ENCODE measurements at places on chromosomes 5 and 9. TPM values are rescaled to one million over a fixed set of nuclear protein-coding genes. Genes with fewer than 3 reads are reported as not detected.

FBP1 gene
- total RNA-seq = 50.5 TPM

FBLL1 gene
- total RNA-seq = 0.23 TPM

C9orf85 gene
- total RNA-seq = 11.5 TPM

SNCAIP gene
- total RNA-seq = 2.4 TPM

SPEF2 gene
- total RNA-seq = 11.5 TPM

KCTD16 gene
- 0.35 TPM for total RNA-seq

DNA sequence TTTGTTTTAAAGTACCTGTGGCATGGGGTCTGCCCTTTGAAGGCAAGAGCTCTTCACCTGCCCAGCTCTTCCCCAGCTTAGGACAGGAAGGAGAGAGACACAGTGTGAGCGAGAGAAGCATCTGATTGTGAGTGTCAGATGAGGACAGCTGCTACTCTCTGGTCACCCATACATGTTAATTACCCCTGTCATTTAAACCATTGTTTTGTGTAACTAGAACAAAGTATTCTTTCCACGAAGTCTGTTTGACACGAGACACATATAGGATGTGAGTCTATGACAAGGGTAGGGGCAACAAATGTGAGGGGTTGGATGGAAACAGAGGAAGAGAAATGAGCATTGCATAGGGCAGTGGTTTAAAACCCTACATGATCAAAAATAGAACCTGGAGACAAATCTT lies 3.0 kb upstream of the CD274 start:
- DNase-seq = no peak

- no peak for DNase-seq
Measured at GRCh38 chr5:143657647-143658285, 154.2 kb upstream of the HMHB1 start.

GRCh38 chr9:104280178-104280560 lies 186.1 kb downstream of the SMC2 start:
- no peak for DNase-seq

- no peak for DNase-seq
Measured at GRCh38 chr9:28215536-28216299, 642.4 kb upstream of the C9orf72 start.

- no peak for DNase-seq
Measured at GRCh38 chr9:77667151-77667550, 19.0 kb upstream of the GNA14 start.

DNA sequence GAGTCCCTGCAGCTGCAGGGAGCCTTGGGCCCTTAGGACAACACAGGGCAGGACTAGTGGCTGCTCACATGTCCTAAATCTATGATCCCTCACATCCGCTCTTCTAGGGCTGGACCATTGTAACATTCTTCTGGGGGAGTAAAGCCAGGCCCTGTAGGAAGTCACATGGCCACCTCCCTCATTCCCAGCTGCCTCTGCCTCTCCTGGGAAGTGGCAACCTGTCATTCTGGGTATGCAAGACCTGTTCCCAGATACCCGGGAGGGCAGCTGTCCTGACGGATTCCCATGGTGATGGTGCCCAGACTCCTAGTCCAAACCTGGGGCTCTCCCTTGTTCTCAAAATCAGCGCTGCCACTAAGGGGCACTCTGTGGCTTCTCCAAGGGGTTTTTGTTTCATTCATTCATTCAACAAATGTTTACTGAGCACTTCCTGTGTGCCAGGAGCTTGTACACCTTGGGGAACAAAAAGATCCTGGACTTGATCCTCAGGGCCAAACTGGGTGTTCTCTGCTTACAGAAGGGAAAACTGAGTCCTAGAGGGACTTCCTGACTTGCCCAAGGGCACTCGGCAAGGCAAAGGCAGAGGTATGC lies 85.6 kb downstream of the PSD2 start:
- no peak for DNase-seq

DNA sequence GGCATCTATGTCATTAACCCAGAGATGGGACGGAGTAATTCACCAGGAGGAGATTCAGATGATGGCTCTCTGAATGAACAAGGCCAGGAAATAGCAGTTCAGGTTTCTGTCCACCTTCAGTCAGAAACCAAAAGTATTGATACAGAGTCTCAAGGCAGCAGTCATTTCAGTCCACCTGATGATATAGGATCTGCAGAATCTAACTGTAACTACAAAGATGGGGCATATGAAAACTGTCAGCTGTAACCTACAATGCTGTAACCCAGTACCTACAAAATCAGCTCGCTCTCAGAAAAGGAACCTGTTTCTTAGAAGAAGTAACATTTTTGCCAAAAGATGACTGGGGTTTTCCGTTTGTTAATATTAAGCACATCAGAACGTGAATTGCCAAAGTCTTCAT lies 14.7 kb downstream of the MFAP3 start:
- DNase-seq = no peak
